ENCODE measurements at places on chromosomes 2 and 18. TPM values are rescaled to one million over a fixed set of nuclear protein-coding genes. Genes with fewer than 3 reads are reported as not detected.

- no peak for DNase-seq
Observed at GRCh38 chr2:188151670-188152069, 140.0 kb upstream of the GULP1 start.

DNA sequence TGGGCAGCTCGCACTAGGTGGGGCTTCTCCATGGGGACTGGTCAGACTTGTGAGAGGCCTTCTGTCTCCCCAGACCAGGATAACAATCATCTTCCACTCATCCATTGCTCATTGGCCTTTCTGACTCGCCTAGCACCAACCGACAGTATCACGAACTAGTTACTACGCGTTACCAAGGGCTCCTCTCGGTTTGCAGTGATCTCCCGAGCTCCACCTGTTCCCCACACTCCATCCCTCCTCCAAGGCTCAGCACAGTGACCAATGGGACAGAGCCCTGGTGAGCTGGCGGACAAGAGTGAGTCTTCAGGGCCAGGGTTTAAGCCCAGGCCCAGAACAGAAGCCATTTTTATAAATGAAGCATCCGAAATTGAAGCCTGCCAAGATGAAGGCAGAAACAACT is 42.8 kb upstream of the SMAD7 start:
- DNase-seq: no peak

DNA sequence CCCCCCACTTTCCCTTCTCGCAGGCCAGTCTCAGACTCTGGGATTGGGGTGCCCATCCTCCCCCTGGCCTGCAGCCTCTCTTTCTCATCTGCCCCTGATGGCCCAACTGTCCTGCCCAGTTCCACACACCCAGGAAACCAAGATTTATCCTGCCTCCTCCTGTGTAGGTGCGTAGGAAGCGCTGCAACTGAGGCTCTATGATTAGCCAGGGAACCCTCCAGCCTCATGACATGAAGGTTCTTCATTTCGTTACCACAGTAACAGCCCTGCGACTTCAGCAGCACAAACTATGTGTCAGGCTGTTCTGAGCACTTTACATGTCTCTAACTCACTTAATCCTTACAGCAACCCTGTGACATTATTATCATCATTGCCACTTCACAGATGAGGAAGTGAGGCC is 305.9 kb downstream of the CELF4 start:
- no peak for DNase-seq

GRCh38 chr2:42724886-42725285 is 39.0 kb downstream of the OXER1 start:
- DNase-seq: no peak

GRCh38 chr2:216408426-216409290 is 3.6 kb upstream of the SMARCAL1 start:
- DNase-seq: no peak

DNA sequence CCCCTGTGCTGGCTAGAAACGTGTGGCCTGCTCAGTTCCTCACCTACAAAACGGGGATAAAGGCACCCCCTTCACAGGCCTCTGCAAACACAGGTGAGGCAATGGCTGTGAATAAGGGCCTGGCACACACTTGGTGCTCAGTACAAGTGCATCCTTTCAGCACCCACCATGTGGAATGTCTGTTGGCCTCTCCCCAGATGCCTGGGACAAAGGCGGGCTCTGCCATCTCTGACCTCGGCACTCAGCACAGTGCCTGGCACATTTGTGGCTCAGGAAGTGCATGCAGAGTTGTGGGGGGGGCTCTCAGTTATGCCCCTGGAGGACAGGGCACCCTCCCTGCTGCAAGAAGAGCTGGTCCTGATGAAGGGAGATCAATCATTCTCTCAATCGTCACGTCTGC is 224.6 kb upstream of the RAB6C start:
- DNase-seq: no peak

GRCh38 chr18:9619545-9619944 is 5.2 kb upstream of the PPP4R1 start:
- no peak for DNase-seq

The IL36RN gene
- not detected for total RNA-seq

The SETBP1 gene
- total RNA-seq: 28.8 TPM

The SLC4A3 gene
- 9.7 TPM for total RNA-seq

Data from chondrocyte (in vitro differentiated cells).